ENCODE measurements at places on chromosomes 16 and 17. TPM values are rescaled to one million over a fixed set of nuclear protein-coding genes. Genes with fewer than 3 reads are reported as not detected.

Gene CD79B
- 4.6 TPM for total RNA-seq

Gene KRTAP2-3
- not detected for total RNA-seq

Gene IGSF6
- total RNA-seq, result 3.6 TPM

Gene MLKL
- 3.2 TPM for total RNA-seq

Gene TRPV2
- total RNA-seq, result 6.7 TPM

Gene RPL26
- 960 TPM for total RNA-seq

Gene ZFP1
- total RNA-seq, result 6.7 TPM

Gene SULT1A2
- 1.1 TPM for total RNA-seq

Gene C17orf113
- total RNA-seq, result 0.63 TPM

Gene VAMP2
- 59.6 TPM for total RNA-seq

Gene HDAC5
- total RNA-seq, result 62.6 TPM

Gene KRTAP2-2
- total RNA-seq, result not detected

Gene HCRT
- not detected for total RNA-seq

Gene C17orf78
- not detected for total RNA-seq

Gene MYH8
- total RNA-seq, result not detected

Gene CRYM
- total RNA-seq, result 147 TPM

Gene GINS2
- 0.44 TPM for total RNA-seq

Gene MT1M
- total RNA-seq, result 3.1 TPM

Gene WDR59
- 52.5 TPM for total RNA-seq

Gene TBX2
- 8.2 TPM for total RNA-seq

Gene KRT28
- not detected for total RNA-seq

Data from left ventricle myocardium inferior (tissue), 1 donor.